Esophagus squamous epithelium (tissue), 5 donors: ENCODE measurements at places on chromosomes 5 and 9.

GRCh38 chr9:117145811-117146490 lies 268.9 kb downstream of the ASTN2 start:
- DNase-seq: no peak

DNA sequence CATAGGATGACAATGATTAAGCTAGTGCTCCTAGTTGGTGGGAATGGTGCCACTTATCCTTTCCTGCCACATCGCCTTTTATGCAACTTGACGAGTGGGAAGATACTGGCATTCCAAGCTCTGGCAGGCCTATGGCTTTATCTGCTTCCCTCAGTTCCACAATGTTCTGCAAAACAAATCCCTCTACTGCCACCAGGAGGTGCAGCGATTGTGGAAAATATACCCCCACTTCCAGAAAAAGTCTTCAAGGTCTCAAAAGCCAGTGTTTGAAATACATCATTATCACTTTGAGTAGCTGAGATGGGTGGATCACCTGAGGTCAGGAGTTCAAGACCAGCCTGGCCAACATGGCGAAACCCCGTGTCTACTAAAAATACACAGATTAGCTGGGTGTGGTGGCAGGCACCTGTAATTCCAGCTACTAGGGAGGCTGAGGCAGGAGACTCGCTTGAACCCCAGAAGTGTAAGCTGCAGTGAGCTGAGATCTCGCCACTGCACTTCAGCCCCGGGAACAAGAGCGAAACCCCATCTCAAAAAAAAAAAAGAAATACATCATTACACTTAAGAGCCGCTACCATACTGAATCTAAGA lies 3.4 kb downstream of the CLINT1 start:
- no peak for DNase-seq

GRCh38 chr9:130636648-130637020 lies 27.8 kb upstream of the PRDM12 start:
- no peak for DNase-seq

DNA sequence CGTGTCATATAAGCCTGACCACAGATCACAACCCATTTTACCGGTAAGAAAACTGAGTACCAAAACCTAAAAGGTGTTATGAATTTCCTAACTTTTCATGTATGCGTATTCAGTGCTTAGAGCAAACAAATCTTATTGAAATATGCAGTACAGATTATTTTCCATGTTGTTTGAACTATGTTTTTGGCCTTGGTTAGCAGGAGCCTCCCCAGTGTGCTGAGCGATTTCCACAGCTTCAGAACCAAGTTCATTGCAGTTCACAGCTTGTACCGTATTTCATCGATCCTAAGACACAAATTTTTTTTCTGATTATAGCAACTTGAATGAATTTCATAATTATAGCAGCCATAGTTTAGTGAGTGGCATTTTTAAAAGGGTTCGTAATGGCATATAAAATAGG lies 13.7 kb downstream of the ADAMTSL1 start:
- DNase-seq: no peak

DNA sequence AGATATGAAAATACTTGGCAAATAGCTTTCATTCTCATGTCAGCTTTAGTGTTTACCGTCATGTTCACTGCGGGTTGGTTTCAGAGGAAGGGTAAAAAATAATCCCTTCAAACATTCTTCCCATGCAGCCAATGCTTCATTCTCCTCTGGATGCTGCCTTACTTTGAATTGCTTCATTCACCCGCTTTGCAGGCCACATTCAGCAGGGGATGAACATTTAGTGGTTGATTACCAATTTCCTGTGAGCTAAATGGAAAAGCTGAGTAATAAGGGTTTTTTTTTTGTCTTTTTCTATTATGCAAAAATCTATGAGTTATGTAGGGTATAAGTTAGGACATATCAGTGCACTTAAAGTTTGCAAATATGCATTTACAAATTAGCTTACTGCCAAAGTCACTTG lies 96.3 kb upstream of the MEF2C start:
- no peak for DNase-seq

DNA sequence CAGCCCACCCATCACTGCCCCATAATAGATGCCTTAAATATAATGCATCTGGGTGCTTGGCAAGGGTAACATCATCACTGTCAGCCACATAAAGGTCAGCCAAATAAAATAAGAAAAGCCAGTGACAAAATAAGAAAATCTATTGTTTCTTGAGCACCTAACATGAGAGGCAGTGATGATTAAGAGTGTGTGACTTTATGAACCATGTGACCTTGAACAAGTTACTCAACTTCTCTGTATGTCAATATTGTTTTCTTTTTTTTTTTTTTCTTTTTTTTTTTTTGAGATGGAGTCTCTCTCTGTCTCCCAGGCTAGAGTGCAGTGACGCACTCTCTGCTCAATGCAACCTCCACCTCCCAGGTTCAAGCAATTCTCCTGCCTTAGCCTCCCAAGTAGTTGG lies 98.7 kb downstream of the CDK5RAP2 start:
- DNase-seq: no peak

- DNase-seq: no peak
Observed at GRCh38 chr9:124110307-124110915, 98.8 kb downstream of the LHX2 start.

- DNase-seq: no peak
Observed at GRCh38 chr9:126704157-126704891, 90.6 kb downstream of the LMX1B start.
